Fibroblast of skin of scalp (primary cell): ENCODE measurements at places on chromosomes 13 and 19.

DNA sequence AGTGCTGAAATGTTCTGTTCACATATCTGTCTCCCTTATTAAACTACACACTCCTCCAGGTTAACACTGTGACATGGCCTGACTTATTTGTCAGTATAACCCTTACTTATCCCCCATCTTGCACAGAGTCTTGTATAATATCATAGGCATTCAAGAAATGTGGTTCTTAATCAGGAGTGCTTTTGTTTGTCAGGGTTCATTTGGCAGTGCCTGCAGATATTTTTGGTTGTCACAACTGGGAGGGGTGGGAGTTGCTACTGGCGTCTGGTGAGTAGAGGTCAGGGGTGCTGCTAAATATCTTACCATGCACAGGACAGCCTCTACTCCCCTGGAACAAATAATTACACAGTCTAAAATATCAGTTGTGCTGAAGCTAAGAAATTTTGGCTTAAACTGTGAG lies 20.4 kb upstream of the OBI1 start:
- no peak for DNase-seq

GRCh38 chr13:19959141-19959830 lies 759 bp downstream of the ZMYM2 start:
- DNase-seq: peak; percentile 51

DNA sequence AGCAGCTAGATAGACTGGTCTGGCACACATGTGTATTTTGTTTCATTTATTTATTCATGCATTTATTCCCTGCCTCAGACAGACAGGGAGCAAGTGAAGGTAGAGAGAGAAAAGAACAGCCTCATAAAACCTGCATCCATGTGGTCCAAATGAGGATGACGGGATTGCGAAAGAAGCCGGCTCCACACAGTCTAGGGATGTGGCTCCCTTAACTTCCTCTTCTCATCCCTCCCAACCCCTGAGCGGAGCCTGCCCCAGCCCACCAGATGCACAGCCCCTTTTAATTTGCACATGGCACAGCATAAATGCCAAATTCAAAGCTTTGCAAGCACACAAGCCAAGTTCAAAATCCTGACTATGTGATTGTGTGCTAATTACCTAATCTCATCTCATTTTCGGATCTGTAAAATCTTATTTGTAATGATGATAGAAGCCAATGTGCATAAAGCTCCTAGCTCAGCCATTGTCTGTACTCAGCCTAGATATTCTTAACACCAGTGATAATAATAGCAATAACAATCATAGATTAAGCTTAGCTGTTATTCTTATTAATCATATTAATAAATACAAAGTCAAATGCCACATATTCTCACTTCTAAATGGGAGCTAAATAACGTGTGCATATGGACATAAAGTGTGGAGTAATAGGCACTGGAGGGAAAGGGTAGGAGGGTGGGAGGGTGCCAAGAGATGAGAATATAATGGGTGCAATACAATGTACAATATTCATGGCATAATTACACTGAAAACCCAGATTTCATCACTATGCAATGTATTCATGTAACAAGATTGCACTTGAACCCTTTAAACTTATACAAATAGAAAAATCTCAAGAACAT lies 156.3 kb downstream of the DCT start:
- DNase-seq: no peak

- DNase-seq: no peak
Measured at GRCh38 chr13:77784515-77784914, 87.0 kb downstream of the SLAIN1 start.

- no peak for DNase-seq
Measured at GRCh38 chr13:113996081-113996911, 22.4 kb upstream of the C13orf46 start.

DNA sequence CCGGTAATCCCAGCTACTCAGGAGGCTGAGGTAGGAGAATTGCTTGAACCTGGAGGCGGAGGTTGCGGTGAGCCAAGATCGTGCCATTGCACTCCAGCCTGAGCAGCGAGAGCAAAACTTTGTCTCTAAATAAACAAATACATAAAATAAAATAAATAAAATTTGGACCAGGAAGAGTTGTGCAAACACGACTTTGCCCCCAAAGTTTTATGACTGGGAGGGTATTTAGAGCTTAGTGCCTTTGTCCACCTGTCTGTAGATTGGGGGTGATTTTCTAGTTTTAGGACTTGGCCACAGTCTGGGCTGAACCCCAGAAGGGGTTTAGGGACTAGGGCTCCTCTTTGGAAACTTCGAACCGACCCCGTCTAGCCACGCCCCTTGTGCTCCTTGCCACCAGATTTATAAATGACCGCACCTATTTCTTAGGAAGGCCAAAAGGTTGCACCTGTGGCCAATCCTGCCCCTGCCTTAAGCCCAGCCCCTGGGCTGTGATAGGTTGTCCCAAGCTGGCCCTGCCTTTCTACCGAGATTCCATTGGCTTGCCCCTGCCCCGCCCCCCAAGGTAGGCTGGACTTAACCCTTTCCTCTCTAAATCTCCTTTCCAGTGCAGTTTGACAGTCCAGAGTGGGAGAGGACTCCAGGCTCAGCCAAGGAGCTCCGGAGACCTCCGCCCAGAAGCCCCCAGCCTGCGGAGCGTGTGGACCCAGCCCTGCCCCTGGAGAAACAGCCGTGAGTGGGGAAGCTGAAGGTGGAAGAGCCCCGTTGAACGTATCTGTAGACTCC lies 5.3 kb downstream of the SHD start:
- DNase-seq: no peak

DNA sequence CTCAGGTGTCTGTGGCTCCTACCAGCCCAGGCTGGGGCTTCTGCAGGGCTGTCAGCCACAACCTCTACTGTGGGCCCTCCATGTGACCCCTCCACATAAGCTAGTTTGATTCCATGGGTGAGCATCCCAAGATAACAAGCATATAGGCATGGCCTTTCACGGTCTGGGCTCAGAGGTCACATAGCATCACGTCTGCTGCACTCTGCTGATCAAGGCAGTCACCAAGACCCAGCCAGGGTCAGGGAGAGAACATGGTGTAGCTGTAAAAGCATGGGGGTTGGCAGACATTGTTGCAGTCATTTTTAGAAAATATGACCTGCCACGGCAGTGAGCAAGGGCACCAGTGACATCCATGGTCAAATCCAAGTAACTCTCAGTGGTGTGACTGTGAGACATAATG lies 698.8 kb downstream of the UQCRFS1 start:
- DNase-seq: no peak

DNA sequence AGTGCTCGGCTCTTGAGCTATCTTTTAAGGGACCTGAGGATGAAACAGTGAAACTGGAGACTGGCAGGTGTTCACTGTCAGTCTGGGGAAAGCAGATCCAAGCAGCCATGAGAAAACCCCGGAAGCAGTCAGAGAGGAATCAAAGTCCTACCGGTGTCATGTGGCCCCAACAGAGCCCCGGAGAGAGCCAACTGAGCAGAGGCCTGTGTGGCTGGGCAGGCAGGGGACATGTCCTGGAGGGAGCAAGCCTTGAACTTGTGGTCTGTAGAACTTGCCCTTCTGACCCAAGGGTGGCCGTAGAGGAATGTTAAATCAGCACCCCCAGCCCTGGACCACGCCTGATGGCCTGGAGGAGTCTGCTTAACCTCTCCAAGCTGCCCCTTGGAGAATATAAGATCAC lies 113.7 kb upstream of the ZNF507 start:
- DNase-seq: no peak

DNA sequence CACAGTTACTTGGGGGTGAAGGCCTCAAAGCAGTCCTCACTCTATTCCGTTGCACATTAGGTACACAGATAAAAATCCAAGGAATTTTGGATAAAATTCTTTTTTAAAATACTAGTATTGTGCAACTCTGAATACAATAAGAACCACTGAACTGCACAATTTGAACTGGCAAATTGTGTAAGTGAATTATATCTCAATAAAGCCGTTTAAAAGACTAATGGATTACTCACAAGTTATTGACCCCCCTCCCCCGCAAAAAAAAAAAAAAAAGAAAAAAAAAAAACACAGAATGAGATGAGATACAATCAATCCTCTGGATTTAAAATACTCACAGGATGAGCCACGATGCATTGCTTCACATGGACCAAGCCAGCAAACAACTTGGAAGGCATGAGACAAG lies 86.4 kb downstream of the CRYL1 start:
- DNase-seq: no peak

DNA sequence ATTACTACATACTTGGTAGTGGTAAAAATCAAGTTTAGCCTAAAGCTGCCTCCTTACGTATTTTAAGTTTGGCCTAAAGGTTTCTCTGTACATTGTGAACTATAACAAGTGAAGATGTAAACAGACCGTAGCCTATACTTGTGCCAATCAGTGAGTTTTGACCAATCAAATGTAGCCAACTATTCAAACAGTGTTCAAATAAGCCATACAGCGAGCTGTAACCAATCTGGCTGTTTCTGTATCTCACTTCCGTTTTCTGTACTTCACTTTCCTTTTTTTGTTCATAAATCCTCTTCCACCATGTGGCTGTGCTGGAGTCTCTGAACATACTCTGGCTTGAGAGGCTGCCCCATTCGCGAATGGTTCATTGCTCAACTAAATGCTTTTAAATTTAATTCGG lies 2504.6 kb downstream of the PCDH9 start:
- no peak for DNase-seq

- no peak for DNase-seq
Measured at GRCh38 chr13:99977334-99977911, 4.2 kb upstream of the ZIC2 start.

DNA sequence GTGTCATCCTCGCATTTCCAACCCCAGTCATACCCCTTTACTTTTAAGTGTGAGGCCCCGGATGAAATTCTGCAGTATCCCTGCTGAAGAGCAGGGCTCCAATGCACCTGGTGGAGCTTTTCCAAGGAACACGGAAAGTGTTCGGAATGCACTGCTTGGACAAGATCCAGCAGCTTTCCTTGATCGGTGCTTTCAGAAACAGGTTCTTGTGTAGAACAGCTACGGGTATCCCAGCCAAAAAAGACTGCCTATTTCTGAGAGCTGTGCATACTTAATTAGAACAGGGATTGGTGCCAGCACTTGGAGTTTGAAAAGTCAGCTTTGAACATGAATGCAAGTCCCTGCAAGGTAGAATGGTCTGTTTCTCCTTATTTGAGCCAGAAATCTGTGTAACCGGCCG lies 87.2 kb upstream of the C1QTNF9B start:
- DNase-seq: no peak

- DNase-seq: no peak
Measured at GRCh38 chr13:91291078-91291477, 56.4 kb upstream of the MIR17HG start.

DNA sequence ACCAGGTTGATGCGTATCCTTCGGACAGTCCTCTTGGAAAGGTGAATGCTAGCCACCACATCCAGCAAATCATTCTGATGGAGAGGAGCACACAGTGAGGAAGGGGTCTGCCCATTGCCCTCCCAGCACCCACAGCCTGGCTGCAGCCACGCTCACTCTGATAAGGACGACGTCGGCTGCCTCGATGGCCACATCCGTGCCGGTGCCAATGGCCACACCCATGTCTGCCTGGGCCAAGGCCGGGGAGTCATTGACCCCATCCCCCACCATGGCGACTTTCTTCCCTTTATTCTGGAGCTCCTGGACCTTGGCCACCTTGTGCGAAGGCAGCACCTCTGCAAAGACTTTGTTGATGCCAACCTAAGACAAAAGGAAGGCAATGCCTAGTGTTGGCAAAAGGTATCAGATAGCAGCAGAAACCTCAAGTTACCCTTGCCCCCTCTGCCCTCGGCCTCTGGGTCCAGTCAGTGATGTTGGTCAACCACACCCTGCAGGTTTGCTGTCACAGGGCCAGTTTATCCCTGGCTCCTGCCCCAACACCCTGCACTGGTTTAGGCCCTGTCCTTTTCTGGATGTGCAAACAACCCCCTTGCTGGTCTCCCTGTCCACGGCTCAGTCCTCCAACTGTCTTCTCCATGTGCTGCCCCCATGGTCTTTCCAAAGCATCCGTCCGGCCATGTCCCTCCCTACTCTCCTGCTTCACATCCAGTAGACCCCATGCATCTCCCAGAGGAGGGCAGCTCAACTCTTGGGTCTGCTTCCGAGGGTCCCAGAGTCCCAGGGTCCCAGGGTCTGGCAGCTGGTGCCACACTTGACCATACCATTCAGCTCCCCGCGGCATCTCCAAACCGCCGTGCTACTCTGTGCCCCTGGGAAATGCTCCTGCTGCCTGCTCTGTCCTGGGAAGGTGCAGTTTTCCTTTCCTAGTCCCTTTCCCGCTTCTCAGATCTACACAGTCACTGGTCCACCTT lies 73.6 kb downstream of the ATP7B start:
- DNase-seq: no peak

DNA sequence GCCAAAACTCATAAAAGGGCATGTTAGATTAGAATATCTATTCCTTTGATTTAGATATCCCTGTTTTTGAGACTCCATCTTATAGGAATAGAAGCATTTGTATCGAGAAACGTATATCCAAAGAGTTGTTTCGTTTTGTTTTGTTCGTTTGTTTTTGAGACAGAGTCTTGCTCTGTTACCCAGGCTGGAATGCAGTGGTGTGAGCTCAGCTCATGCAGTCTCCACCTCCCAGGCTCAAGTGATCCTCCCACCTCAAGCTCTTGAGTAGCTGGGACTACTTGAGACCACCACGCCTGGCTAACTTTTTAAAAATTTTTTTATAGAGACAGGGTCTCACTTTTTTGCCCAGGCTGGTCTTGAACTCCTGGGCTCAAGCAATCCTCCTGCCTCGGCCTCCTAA lies 26.6 kb upstream of the ZMYM5 start:
- no peak for DNase-seq

GRCh38 chr13:77583581-77583980 lies 48.1 kb downstream of the SCEL start:
- no peak for DNase-seq

- no peak for DNase-seq
Measured at GRCh38 chr19:49469828-49470614, 4.0 kb upstream of the FLT3LG start.

GRCh38 chr19:3576696-3577443 lies 4.1 kb downstream of the HMG20B start:
- peak; percentile 62 for DNase-seq

GRCh38 chr19:40282920-40283319 lies 2.2 kb downstream of the AKT2 start:
- DNase-seq: peak; percentile 22

GRCh38 chr13:24627090-24627714 lies 53.0 kb upstream of the ATP12A start:
- DNase-seq: peak; percentile 38

DNA sequence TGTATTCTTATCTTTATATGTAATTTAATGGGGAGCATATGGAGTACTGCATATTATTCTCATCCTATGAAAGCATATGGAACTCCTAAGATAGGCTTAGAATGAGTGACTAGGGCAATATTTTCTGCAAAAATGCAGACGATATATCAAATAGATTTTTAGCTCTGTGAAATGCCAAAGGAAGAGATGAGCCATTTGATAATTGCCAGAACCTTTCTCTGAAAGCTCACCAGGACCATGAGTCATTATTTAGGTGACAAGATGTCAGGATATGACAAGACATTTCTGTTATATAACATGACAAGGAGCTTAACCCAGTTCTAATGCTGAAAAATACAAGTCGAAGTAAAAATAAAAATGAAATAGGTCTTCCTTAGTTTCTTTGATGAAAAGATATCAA lies 145.0 kb downstream of the SLITRK6 start:
- no peak for DNase-seq

GRCh38 chr19:44142059-44142433 lies 692 bp downstream of the ZNF234 start:
- peak; percentile 8 for DNase-seq

- DNase-seq: peak; percentile 85
Measured at GRCh38 chr13:30877335-30877734, 28.7 kb upstream of the MEDAG start.
